ENCODE measurements at places on chromosomes 1 and 21.
A peak's percentile ranks its signal among the peaks of the same experiment; 100 is the strongest.

DNA sequence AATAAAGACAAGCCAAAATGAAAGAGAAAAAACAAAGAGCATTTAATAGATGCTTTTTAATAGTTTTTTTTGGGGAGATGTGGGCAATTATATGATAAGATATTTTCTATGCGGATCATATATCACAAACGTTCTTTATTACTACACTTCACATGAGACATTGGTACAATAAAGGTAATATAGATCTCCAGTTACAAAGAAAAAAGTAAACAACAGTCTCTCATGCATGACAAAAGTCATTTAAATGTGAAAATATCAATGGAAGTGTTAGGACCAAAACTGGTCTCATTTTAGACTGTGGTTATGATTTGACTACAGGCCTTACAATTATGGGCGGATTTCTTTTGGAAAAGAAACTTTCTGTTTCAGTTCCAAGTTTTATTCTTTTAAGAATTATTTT lies 687.0 kb downstream of the ADGRL2 start:
- no peak for DNase-seq

DNA sequence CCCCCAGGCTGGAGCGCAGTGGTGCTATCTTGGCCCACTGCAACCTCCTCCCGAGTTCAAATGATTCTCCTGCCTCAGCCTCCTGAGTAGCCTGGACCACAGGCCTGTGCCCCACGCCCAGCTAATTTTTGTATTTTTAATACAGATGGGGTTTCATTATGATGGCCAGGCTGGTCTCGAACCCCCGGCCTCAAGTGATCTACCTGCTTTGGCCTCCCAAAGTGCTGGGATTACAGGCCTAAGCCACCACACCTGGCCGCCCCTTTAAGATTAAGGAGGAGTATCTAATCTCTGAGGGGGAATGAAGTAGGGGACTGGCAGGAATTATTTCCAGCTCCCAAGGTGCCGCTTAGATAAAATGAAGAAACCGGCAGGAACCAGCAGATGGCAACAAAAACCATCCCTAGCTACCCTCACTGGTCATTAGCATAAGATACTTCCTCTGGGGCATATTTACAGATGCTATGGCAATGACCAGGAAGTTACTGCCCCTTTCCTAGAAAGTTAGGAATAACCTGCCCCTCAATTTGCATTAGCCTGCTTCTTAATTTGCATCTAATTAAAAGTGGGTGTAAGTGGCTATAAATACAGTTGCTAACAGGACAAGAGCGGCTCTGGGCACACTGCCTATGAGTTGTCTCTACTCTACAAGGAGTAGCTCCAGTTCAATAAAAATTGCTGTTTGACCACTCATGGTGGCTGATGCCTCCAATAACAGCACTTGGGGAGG lies 7.1 kb upstream of the NSUN4 start:
- no peak for DNase-seq

DNA sequence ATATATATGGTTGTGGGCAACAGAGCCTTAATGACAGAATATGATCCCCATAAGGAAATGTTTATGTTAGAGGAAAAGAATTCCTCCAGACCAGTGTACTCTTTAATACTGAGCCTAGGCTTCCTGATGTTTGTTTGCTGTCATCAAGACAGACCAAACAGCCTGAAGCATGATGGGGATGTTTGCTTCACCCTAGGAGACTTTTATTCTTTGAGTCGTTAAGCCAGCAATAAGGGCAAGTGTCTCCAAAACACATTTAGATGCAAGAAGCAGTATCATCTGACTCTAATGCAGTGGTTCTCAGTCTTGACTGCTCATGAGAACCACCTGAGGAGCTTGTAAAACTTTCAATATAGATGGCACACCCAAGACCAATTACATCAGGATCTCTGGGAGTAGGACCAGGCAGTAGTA lies 33.1 kb downstream of the UBE2U start:
- DNase-seq, result no peak

DNA sequence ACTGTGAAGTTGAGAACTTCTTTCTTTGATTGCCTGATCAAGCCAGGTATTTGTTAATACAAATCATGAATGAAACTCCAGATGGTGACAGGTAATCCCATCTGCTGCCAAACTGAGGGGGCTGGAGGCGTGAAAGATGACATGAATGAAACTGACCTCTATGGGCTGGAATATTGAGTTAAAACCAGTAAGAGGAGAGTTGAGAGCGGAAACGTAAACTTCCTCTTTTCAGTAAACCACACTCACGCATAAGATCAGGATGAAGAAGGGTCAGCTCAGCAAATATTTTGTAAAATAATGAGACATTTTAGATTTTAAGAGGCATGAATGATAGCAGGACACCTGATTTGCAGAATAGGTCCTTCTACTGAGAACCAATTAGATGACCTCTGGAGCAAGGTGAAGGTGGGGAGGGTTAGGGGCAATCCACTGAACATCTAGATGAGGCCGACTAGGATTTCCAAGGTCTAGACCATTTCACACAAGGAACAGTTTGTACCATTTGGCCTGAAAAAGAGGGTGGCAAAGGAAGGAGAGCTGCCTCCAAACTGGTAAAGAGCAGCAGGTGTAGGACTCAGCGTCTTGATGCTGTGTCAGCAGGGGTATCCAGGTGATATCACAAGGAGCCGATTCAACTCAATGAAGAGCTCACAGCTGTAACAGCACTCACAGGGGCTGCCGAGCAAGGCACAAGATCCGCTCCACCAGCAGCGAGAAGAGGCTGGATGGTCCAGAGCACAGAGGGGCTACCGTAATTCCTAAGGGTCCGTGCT lies 132.6 kb downstream of the NTPCR start:
- no peak for DNase-seq

DNA sequence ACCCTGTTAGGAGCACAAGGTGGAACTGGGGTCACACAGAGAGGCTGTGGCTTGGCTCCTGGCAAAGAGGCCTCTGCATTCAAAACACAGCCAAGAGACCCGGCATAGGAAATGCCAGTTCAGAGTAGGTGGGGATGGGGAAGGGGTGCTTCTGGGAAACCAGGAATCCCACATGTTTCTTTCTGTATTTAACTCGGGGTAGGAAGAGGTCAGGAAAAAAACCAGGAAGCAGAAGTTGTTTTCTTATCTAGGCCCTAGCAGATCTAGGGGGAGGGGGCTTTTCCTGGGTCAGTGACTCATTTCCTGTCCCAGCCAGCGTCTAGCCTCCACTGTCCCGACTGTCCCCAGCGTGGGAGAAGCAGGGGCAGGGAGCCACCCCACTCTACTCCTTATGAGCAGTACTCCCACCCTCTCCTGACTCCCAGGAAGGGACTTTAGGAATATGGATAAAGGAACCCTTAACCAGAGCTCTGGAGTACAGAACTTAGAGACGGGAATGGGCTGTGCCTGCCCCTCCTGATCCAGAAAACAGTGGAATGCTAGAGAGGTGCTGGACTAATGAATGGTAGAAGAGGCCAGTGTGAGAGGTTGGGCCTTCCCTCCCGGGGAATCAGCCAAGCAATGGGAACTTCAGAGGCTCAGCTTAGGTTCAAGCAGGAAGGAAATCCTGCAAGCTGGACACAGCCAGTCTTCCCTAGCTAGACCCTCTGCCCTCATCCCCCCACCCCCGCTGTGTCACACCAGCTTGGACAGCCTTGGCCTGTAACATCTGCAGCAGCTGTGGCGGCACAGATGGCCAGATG lies 5.7 kb downstream of the FHL3 start:
- no peak for DNase-seq

DNA sequence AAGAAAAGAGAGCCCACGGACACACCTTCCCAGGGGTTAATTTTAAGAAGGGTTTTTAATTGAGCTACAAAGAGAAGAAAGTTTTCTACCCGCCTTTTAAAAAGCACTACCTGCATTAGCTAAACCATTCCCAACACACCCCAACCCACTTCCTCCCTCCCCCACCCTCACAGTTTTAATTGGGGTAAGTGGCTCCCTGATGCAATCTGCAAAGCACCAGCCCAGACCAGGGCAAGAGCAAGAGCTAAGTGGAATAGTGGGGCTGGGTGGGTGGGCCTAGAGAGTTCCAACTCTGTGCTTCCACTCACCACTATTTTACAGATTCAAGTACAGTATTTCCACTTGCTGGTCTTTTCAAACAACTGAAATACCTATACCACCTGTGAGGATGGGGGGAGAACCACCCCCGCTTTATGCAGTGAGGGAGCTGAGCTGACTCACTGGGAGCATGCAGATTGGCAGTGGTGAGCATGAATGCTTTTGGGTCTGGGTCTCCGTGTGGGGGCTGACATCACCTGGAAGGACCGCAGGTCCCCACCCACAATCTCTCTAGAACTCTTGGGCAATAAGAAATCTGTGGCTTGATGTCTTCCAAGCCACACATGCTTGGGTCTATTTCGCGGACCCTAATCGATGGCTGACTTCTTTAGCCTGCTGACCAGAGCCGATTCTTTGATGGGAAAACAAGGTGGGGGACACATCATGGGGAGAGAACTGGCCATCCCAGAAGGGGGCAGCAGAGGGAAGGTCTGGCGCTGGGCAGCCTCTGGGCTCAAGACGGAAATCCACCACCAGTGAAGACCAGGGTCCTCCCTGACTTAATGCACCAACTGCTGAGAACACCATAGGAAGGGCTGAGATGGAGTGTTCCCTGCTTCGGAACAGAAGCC lies 95.5 kb downstream of the SSBP3 start:
- peak; percentile 15 for DNase-seq

Measured in stimulated activated CD8-positive, alpha-beta memory T cell treated with anti-CD3 and anti-CD28 coated beads, Interleukin-15, amount 100 ng/mL, for 4 hours (primary cell).